T-helper 17 cell (primary cell): ENCODE measurements at places on chromosomes 1 and 21. TPM values are rescaled to one million over a fixed set of nuclear protein-coding genes. Genes with fewer than 3 reads are reported as not detected.

Gene AVPR1B
- not detected for total RNA-seq

Gene RAB42
- total RNA-seq = not detected

Gene PROX1
- not detected for total RNA-seq

Gene PIGM
- total RNA-seq = 3.0 TPM

Gene TTC3
- total RNA-seq = 104 TPM

Gene RNU1-2
- total RNA-seq = 3,182 TPM
